Occipital lobe (tissue), 3 donors: ENCODE measurements at places on chromosomes 6 and 20. TPM values are rescaled to one million over a fixed set of nuclear protein-coding genes. Genes with fewer than 3 reads are reported as not detected.

The CRISP1 gene
- total RNA-seq = not detected

- peak; percentile 43 for DNase-seq
These were observed 534.7 kb upstream of the JARID2 start for GRCh38 chr6:14711056-14711703.

- no peak for DNase-seq
These were observed 37.4 kb downstream of the ATXN1 start for GRCh38 chr6:16723826-16724225.

DNA sequence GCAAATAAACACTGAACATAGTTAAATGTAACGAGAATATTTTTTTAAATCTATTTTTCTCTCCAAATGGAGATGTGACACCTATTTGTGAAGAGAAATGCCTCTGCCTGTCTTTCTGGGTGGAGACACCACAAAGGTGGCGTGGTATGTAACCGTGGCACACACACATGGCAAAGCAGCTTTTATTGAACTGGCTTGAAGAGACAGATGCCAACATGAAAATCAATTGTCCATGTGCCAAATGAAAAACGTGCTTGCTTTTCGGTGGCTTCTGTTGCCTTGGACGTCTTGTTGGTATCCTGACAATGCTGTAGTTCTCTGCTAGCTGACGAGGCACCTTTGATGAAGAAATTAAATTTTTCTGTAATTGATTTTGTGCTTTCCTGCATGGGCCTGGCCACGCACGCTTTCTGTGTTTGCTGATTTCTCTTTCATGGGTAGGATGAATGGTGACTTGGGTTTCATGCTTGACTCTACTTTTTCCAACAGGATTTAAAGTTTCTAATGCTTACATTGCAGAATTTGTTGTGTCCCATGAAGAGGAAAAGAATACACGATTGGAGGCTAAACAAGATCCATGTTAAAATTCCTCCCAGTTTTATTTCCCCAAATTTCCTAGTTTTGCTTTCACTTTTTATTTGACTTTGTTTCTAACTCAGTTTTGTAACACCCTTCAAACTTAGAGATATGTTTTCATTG is 202.6 kb downstream of the TMEM242 start:
- DNase-seq = no peak

- no peak for DNase-seq
These were observed 74.1 kb upstream of the TCF21 start for GRCh38 chr6:133814797-133815196.

GRCh38 chr6:152896923-152897322 is 85.9 kb downstream of the FBXO5 start:
- DNase-seq = no peak

The RBPJL gene
- not detected for total RNA-seq

DNA sequence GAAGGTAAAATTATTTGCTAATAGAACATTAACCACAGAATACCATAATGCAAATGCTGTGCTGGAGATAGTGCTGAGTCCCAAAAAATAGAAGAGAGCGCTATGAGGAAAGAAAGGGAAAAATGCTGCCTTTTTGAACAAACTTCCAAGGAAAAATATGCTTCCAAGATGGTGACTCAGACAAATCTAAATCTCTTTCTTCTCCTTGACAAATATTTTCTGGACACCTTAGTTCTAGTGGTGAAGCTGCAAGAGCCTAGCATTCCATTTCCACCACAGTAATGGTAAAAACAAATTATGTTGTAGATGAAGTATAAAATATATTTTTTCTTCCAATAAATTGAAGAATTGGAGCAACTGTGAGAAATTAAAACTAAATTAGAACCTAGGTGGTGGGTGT is 155.6 kb upstream of the TBX18 start:
- no peak for DNase-seq

The ADGRB3 gene
- 179 TPM for total RNA-seq

The B4GALT5 gene
- 59.3 TPM for total RNA-seq

GRCh38 chr6:81612136-81612535 is 140.3 kb downstream of the TENT5A start:
- no peak for DNase-seq

The MAK gene
- 0.16 TPM for total RNA-seq

- no peak for DNase-seq
These were observed 8.4 kb downstream of the CYP21A2 start for GRCh38 chr6:32046450-32047083.

The C6orf118 gene
- 6.6 TPM for total RNA-seq

DNA sequence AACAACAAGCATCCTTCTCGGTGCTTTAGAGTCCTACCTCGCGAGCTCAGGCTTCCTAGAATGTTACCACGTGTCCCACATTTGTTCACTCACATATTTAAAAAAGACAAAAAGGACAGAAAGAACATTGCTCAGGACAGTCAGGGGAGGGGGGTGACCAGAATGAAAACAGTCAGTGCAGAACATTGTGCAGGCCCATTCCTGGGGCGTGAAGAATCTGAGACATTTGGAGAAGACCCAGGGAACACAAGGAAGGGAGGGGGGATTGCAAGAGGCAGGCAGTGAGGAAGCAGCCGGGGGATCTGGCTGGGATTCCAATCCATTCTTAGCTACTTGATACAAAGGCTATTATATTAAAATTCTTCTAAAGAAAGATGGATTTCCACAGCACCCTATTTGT is 270.4 kb upstream of the CITED2 start:
- DNase-seq = no peak

GRCh38 chr6:152701863-152702401 is 4.2 kb downstream of the MYCT1 start:
- no peak for DNase-seq

DNA sequence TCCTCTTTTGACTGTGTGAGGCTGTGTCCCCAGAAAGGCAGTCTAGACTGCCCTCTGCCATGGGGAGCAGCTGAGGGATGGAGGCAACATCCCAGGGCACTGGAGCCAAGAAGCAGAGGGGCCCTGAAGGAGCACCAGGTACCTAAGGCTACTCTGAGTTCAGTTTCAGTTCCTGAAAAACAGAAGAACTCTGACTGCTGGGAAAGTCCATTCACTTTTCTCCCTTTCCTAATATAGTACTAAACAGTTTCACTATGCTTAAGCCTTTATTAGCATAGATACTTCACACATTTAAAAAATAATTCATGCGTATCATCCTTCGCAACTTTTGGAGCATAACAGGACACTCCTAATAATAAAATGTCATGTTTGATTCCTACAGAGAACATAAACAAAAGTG is 130.0 kb downstream of the FOXC1 start:
- DNase-seq = no peak

- DNase-seq = no peak
These were observed 241.1 kb upstream of the PMEPA1 start for GRCh38 chr20:57950764-57951485.

- DNase-seq = no peak
These were observed 510 bp downstream of the NDRG3 start for GRCh38 chr20:36745234-36745926.

GRCh38 chr6:92989656-92990055 is 429.7 kb downstream of the EPHA7 start:
- DNase-seq = no peak

The PRND gene
- total RNA-seq = 1.1 TPM

The HDGFL1 gene
- total RNA-seq = not detected

DNA sequence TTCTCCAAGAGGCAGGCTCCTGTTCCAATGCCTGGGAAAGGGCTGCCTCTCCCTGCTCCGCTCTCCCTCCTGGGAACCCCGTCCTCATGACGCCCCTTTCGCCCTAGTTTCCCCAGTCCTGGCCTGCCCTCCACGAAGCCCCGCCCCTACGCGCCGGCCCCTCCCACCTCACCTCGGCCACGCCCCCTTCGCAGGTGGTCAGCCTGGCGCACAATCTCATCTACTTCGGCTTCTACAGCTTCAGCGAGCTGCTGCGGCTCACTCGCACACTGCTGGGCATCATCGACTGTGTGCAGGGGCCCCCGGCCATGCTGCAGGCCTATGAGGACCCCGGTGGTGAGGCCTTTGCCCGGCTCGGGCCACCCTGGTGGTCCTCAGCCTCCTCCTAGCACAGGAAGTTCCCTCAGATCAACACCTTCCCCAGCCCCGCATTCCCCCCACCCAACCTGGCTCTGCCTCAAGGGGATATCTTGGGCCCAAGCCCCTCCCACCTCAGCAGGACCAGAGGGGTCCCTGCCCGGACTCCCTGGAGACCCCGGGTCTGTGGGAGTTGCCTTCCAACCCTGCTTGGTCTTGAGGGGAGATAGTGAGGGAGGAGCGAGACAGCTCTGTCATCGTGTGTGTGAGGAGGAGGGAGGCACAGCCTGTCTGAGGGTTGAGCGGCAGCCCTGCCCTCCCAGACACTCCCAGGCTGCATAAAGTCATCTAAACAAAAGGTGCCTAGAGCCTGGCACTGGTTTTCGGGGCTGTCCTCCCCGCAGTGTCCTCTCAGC is 40.3 kb downstream of the UQCC2 start:
- no peak for DNase-seq

The ULBP2 gene
- 5.3 TPM for total RNA-seq

The HMGA1 gene
- total RNA-seq = 25.0 TPM

The NDRG3 gene
- total RNA-seq = 43.7 TPM

The CDH4 gene
- total RNA-seq = 22.3 TPM

DNA sequence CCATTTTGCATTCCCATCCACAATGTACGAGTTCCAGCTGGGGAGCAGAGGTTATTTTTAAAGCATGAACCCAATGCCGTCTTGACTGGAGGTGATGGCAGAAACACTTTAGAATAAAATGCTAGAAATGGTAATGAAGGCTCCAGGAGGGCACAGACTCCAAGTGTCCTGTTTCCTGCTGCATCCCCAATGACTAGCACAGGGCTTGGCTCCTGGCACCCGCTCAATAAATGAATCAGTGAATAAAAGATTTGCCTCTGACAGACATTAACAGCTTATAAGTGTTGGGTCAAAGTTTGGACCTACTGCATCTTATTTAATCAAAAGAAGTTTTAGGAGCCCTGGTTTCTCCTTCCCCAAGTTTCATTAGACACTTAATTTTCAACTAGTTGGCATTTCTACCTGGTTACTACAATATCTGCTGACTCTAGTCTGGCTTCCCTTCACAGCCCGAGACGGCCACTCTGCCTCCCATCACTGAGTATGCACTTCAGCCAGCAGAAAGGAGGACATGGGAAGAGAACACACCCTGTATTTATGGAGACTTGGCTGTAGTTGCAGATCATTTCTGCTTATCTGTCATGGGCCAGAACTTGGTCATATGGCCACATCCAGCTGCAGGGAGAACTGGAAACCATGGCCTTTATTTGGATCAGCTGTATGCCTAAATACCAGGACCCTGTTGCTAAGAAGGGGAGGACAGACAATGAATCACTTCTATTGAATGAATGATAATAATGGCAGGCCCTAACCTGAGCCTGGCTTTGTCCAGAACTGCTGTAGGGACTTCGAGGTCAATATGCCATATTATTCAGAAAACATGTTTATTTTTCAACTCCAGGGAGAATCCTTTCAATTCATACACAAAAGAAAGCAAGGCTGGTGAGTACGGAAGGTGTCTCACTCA is 63.1 kb downstream of the TTI1 start:
- no peak for DNase-seq

- no peak for DNase-seq
These were observed 35.0 kb upstream of the ZBP1 start for GRCh38 chr20:57654998-57655808.

DNA sequence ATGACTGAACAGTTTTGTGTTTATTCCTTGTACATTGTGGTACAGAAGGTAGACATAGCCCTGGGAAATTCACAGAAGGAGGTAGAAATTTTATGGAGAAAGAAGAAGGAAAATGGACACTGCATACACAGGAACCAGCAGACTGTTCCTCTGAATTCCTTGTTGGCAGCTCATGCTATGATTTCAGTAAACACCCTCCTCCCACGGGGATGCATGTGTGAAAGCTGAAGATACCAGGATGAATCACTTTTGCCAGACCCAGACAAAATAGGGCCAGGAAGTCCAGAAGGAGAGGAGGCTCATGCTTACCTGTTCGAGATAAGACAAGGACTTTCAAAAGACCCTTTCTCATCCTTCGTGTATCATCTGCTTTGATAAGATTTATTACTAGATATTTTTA is 110.3 kb upstream of the GGTLC1 start:
- DNase-seq = peak; percentile 53

GRCh38 chr6:130070326-130070725 is 51.9 kb downstream of the L3MBTL3 start:
- DNase-seq = no peak

DNA sequence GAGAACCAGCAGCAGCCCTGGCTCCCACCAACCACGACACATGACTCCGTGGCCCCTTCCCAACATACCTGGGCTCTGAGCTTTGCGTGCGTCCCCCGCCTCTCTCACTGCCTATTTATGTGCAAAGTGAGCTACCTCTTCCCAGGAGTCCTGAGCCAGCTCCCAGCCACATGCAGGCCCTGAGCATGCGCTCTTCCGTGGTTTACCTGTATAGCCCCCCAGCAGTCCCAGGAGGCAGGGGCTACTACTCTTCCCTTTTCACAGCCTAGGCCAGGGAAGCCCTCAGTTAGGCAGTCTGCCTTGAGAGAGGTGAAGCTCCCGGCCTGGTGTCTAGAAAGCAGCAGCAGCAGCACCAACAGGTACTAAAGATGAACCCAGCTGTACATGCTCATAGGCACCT is 114.8 kb upstream of the CDYL start:
- no peak for DNase-seq

DNA sequence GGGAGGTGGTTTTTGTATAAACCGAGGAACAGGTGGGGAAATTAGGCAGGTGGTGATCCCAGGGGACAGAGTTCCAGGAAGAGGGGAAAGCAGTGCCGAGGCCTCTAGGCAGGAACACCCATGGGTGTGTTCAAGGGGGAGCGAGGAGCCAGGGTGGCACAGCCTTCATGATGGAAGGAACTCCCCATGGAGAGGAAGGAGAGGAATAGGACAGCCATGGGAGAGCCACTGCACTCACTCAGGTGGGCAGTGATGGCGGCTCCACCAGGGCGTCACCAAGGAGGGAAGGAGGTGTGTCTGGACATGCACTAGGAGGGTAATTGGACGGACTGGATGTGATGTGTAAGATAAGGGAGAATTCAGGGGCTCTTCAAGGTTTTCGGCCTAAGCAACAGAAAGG is 98.2 kb downstream of the THBS2 start:
- DNase-seq = no peak

DNA sequence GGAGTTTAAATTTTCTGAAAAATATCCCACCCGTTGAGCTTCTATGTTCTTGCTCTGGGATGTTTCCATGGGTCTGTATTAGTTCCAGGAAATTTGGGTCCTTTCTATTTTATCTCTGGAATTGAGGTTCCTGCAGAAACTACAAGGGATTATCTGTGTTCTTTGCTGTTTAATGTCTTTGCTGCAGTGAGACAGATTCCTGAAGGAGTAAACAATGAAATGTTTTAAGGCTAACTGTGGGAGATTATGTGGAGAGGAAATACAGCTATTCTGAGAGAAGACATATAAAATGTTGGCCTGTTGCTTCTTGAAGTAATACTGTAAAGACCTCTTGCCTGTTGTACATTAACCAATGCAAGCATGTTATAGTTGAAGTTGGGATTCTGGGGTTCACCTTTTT is 43.5 kb downstream of the SAMD5 start:
- DNase-seq = no peak

GRCh38 chr6:43434001-43434840 is 6.9 kb downstream of the ABCC10 start:
- no peak for DNase-seq

The RPRD1B gene
- total RNA-seq = 34.3 TPM

GRCh38 chr6:62971976-62972658 is 239.2 kb upstream of the FKBP1C start:
- no peak for DNase-seq

- no peak for DNase-seq
These were observed 333.7 kb downstream of the ZFAND3 start for GRCh38 chr6:38153076-38153797.
